ENCODE measurements at places on chromosomes 4 and X. TPM values are rescaled to one million over a fixed set of nuclear protein-coding genes. Genes with fewer than 3 reads are reported as not detected.

Gene PCDH10
- total RNA-seq, result 0.51 TPM

DNA sequence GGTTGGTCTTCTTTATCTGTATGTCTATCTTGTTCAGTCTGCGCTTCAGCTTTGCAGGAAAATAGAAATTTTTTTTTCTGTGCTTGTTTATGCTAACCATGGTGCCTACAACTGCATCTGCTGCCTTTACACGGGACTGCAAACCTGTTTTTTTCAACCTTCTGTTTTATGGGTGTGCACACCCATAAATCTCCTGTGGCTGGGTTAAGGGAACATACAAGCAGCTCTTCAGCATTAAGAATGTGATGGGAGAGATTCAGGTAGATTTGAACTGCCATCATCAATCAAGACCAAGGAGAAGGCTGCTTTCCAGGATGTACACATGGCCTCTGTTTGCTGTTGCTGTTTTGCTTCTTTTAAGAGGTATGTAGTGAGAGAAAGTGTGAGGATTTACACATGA, 502.9 kb downstream of the ANKRD50 start:
- H3K27me3 ChIP-seq, result no peaks in the 10 kb centered on the region
- H3K27ac ChIP-seq, result no peak overlapping the region
- no peaks in the 10 kb centered on the region for H3K36me3 ChIP-seq
- peaks cover 16% of the 10 kb centered on the region for H3K4me1 ChIP-seq
- no peak for DNase-seq

DNA sequence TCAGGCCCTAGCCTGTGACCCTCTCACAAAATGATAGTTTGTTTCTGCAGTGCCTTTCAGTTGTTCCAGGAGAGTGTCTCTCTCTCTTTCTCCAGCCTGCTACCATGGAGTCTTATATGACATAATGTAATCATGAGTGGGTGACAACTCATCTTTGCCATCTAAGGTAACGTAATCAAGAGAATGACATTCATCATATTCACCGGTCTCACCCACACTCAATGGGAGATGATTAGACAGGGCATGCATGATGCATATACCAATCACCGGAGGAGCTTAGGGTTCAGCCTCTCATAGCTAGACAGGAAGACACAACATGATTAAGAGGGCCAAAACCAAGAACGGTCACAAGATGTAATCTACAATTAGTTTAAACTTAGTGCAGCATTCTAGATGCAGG, 97.1 kb upstream of the FAM9B start:
- H3K27ac ChIP-seq, result no peak overlapping the region
- H3K36me3 ChIP-seq, result no peaks in the 10 kb centered on the region

Gene ZMAT1
- 0.13 TPM for total RNA-seq

DNA sequence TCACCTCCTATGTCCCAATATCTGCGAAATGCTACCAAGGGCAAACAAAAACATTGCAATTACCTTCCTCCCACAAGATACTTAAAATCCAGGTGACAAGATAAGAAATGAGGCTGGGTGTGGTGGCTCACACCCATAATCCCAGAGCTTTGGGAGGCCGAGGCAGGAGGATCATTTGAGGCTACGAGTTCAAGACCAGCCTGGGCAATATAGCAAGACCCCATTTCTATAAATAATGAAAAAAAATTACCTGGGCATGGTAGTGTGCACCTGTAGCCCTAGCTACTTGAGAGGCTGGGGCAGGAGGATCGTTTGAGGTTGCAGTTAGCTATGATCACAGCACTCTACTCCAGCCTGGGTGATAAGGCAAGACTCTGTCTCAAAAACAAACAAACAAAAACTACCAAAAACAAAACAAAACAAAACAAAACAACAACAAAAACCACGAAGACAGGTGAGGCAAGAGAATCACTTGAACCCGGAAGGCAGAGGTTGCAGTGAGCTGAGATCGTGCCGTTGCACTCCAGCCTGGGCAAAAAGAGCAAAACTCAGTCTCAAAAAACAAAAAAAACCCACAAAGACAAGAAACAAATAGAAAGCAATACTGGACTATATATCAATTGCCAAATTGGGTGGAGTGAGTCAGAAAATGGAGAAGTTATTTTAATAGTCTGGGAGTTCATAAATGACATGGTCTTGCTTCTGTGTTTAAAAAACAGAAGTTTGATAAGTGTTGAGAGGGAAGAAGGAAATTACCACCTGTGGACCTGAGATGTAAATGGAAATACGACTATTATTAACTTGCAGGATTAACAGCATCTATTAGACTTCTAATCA, 176.5 kb downstream of the FBXW7 start:
- no peak overlapping the region for H3K27ac ChIP-seq
- DNase-seq, result no peak
- no peak overlapping the region for H3K4me3 ChIP-seq

DNA sequence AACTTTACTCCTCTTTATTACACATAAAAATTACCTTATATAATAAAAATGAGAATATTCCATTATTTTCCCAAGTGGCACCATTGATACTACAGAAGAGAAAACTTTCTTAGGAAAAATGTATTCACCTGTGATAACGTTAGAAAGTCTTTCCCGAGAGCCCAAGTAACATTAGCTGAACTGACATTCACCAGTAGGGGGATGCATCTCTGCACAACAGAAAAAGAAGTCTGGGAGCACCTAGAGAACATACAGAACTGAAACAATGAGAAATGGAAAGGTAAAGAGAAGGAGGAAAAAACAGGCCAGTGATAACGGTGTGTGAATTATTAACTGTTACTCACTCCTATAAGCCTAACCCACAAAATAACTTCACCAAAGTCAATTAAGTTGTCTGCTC, 423.3 kb downstream of the CENPC start:
- no peaks in the 10 kb centered on the region for H3K4me1 ChIP-seq
- H3K27ac ChIP-seq, result no peak overlapping the region
- no peak for DNase-seq
- H3K27me3 ChIP-seq, result no peaks in the 10 kb centered on the region

Data from SJCRH30 (cell line).